Endothelial cell of umbilical vein (primary cell): ENCODE measurements at places on chromosomes 2 and 18.

GRCh38 chr2:223897669-223898330, 47.3 kb downstream of the WDFY1 start:
- no peak for DNase-seq

DNA sequence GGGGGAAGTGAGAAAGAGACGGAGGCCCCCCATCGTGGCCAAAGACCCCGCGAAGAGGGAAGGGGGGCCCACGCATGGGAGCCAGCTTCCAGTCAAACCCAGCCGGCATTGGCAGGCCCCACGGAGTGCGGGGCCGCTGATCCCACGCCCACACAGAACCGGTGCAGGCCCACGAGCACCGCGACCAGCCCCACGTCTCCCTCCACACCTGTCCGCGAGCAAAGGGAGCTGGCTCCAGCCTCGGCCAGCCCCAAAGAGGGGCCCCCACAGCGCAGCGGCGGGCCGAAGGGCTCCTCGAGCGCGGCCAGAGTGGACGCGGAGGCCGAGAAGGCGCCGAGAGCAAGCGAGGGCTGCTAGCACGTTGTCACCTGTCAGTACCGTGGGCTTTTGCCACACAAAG, 125.0 kb upstream of the TWIST2 start:
- DNase-seq: no peak

- no peak for DNase-seq
Measured at GRCh38 chr2:54559006-54559445, 102.9 kb downstream of the SPTBN1 start.

- DNase-seq: no peak
Measured at GRCh38 chr18:42264497-42264896, 309.5 kb downstream of the PIK3C3 start.
